Activated CD4-positive, alpha-beta T cell treated with anti-CD3 and anti-CD28 coated beads for 1 hour (primary cell): ENCODE measurements at places on chromosomes 5 and 9.

GRCh38 chr9:655875-656274 is 185.6 kb upstream of the DMRT1 start:
- DNase-seq = no peak

DNA sequence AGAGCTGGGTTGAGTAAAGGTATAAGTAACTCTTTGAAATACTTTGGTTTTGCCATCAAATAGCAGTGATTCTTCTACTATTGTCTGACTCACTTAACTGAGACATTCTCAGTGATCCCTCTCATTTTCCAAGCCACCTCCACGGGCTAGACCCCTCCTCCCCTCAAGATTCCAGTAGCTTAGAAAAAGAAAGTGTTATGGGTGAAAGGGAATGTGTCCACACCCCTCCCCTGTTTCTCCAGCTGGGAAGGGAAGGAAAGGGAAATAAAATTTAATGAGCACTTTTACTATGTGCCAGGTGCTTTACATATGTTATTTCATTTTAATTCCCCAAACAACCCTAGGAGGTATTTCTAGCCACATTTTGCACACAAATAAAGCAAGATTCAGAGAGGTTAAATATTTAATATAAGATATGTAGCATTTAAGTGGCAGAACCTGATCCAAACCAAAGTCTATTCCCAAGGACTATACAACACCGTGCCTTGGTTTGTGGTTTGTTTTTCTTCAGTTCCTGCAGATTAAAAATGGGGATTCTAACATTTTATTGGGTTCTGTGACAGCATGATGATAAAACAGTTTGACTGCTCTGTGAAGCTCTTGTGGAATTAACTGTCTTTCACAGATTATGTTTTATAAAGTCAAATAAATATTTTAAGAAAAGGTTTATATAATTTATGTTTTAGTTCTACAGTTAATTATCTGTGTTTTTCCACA is 135.9 kb downstream of the ZSWIM6 start:
- DNase-seq = no peak

GRCh38 chr5:2669913-2670312 is 81.6 kb downstream of the IRX2 start:
- no peak for DNase-seq

- peak; percentile 62 for DNase-seq
Measured at GRCh38 chr9:127927201-127927987, 3.2 kb downstream of the PIP5KL1 start.

GRCh38 chr9:5976674-5977397 is 38.6 kb downstream of the RANBP6 start:
- no peak for DNase-seq

DNA sequence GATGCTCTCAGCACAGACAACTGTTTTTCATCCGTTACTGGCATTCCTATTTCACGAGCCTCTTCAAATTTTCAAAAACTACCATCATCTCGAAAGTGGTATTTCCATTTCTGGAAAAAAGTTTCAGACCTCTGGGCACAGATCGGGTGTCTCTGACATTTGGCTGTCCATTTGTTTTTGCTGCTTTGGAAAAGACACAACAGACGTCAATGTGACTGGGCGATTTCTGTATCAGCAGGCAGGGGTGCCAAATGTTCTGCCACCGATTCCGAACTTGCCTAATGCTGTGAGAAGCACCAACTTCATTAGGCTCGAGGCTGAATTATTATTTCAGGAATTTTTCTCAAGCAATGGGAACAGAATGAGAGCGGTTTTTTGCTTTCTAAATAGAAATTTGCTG is 105.6 kb downstream of the ARSB start:
- no peak for DNase-seq

DNA sequence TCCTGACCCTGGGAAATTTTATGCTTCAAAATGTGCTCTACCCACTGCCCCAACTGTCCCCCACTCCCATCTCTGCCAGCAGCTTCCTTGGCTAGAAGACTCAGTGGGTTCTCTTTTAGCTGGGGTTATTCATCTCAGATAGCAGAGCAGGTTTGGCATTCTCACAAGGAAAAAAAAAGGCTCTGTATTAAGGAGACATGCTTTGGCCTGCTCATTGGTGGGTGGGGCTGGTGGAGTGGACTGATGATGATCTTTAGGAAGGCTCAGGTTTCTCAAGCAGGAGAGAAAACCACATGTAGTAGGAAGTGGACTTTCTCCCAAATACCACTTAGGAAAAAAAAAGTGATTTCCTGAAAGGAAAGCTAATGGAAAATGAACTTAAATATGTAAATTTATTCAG is 279.2 kb upstream of the ZNF462 start:
- DNase-seq = no peak

GRCh38 chr5:82351754-82352145 is 73.6 kb upstream of the RPS23 start:
- DNase-seq = no peak

GRCh38 chr5:56415356-56415765 is 182.2 kb upstream of the ANKRD55 start:
- no peak for DNase-seq

DNA sequence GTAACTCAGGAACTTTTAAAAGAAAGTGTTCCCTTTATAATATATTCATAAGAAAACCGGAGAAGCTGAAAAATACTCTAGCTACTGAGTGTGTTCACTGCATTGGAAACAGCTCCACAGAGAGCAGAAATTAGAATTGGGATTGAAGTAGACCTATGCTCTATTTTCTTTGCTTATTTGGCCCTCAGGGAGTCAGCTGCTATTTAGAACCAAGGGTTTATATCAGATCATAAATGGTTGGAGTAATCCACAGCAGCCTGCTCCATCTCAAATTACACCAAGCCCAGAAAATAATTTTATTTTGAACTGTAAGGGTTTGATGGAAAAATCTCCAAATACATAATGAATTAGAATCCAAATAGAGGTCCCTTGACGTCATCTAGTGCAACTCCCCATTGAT is 202.6 kb downstream of the ADAMTSL1 start:
- no peak for DNase-seq

DNA sequence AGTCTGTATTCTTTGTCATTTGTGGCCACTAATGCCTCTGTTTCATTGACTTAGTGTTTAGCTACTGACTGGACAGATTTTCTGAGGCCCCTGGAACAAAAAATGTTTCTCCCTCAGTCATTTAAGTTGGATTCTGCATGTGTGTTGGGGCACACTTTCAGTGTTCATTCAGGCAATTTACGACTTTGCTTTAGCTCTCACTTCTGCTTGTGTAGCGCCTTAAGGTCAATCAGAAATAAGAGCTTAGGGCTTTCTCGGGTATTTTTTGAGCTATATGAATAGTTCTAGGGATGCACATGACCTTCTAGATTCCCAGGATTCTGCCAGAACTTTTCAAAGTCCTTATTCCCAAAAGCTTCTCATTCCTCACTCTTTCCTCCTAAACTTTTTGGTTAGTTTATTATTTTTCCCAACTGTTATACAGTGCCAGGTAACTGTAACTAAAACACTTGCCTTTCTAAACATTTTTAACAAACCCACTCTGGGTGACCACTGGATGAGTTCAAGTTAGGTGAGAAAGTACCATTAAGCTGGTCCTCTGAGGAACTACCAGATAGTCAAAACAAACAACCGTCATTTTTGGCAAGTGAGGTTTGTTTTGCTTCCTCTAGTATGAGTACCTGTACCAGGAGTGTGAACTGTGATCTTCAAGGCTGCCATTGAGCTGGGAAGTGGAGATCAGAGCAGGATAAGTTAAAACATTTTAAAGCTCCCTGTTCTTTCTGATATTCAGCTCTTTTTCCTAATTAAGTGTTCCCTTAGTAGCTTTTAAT is 571.3 kb upstream of the TLE4 start:
- no peak for DNase-seq
